ENCODE measurements at places on chromosomes 1 and 21.

DNA sequence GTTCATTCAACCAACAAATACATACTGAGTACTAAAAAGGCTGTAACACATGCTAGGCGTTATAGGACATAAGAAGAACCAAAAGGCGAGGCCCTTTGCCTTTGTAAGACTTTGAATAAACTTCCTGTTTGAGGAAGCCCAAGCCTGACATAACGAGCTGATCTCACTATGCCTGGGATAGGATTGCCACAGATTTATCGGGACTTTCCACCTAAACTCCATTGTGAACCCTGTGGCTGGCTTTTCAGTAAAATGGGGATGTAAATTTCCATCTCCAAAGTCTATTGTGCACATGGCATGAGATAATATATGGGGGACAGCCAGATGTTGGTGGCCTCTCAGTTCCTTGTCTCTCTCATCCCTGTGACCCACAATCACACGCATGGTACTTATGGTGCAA lies 41.9 kb downstream of the LMO4 start:
- DNase-seq, result no peak

DNA sequence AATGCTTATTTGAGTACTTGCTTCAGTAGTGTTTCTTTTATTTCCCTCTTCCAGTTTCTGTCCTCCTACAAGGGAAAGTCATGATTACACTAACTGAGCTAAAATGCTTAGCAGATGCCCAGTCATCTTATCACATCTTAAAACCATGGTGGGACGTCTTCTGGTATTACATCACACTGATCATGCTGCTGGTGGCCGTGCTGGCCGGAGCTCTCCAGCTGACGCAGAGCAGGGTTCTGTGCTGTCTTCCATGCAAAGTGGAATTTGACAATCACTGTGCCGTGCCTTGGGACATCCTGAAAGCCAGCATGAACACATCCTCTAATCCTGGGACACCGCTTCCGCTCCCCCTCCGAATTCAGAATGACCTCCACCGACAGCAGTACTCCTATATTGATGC lies 50.3 kb upstream of the LRRC8C start:
- DNase-seq, result no peak

DNA sequence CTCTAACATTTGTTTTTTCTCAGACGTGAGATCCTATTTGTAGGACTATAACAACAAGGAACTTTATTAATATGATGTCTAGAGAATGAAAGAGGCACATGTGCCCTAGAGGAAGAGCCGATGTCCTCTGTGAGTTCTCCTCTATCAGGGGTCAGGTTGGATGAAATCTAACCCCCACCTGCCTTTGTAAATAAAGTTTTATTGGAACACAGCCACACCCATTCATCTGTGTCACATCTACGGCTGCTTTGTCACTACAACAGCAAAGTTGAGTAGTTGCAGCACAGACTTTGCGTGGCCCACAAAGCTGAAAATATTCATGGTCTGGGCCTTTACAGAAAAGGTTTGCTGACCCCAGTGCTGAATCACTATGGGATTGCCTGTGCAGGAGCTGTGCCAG lies 571 bp upstream of the CAPN9 start:
- DNase-seq, result no peak

DNA sequence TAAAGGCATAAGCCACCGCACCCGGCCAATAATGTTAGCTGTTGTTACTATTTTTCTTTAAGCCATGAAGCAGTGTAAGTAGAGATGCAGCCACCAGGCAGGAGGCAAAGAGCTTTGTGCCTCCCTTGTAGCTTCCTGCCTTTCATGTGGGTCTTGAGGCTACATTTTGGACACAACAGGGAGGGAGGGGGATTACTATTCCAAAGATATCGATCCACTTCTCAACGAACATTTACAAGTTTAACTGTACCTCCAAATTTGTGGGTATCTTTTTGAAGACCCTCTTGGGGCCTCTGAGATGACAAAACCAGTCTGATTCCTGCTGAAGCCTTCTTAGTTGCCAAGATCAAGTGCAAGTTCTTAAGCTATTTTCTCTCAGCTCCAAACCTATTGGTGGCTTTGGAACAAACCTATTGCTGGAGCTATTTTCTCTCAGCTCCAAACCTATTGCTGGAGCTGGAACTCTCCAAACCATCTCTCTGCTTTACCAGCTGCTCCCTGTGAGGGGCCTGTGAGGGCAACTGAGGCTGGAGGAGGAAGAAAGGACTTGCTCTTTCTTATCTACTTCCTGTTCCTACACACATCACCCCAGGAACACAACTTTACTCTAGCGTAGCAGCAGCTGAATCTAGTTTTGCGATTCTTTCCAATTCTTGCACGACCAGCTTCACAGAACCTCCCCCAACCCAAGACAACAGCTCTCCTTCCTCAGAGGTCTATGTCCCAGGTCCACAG lies 16.1 kb upstream of the RCAN3 start:
- DNase-seq, result no peak

- no peak for DNase-seq
Measured at GRCh38 chr1:58358346-58358745, 188.2 kb downstream of the OMA1 start.

DNA sequence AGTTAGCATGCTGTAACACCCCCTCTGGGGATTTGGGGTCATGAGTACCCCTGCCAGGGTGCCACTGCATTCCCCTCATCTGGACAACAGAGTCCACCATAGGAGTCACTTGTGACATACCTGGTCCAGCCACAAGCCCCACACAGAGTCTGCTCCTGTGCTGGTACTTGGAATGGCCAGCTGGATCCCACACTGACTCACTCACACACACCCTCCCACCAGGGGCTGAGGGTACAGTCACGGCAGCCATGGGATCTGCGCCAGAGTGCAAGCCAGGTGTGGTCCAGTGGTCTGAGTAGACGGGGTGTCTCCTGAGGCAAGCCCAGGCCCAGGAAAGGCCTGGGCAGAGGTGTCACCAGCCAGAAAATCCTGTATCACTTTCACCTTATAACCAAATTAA lies 67.7 kb downstream of the MRPL39 start:
- DNase-seq, result no peak

- DNase-seq, result no peak
Measured at GRCh38 chr1:67555461-67556296, 125.5 kb upstream of the SERBP1 start.

- no peak for DNase-seq
Measured at GRCh38 chr1:240074908-240075307, 16.8 kb upstream of the FMN2 start.

DNA sequence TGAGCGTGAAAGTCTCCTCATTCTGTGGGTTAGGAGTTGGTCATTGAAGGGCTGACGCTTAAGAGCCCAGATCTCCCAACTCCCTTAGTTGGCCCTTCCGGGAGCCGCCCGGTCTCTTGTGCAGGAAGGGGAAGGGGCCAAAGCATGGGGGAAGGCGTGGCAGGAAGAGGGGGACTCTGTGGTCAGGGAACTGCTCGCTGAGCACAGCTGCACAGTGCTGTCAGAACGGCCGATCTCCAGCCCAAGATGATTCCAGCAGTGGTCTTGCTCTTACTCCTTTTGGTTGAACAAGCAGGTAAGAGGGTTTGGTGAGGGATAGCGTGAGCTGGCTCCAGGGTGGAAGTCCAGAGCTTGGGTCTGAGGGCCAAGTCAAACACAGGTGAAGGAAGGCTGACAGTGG lies at the start of gene FCER1G:
Gene FCER1G, plus strand, starts transcription at position 220 of the 400 bp plus-strand sequence. Its CDS starts 27 bp downstream, at position 247.
- no peak for DNase-seq

GRCh38 chr1:194342484-194343262 lies 1156.3 kb upstream of the B3GALT2 start:
- no peak for DNase-seq

DNA sequence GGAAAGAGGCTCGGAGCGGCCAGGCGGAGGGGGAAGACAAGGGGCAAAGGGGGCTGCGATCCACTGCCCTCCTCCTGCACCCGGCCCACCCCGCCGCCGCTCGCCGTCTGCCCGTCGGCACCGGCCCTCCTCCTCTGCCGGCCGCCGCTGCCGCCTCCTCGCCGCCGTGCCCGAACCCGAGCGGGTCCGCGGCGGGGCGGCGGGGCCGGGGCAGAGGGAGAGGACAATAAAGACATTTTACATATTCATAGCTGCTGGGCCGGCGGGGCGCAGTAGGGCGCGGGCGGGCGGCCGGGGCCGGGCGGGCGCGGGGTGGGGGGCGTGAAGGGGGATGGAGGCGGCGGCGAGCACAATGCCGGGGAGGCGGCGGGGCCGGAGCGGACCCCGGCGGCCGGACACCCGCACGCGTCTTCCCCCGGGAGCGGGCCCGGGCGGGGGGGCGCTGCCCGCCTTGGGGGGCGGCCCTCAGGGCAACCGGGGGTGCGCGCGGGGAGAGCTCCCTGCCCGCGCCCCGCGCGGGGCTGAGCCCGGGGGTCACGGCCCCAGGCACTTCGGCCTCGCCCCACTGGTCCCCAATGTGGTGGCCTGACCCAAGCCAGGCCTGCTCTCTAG lies 546 bp downstream of the POU2F1 start:
- DNase-seq, result no peak

DNA sequence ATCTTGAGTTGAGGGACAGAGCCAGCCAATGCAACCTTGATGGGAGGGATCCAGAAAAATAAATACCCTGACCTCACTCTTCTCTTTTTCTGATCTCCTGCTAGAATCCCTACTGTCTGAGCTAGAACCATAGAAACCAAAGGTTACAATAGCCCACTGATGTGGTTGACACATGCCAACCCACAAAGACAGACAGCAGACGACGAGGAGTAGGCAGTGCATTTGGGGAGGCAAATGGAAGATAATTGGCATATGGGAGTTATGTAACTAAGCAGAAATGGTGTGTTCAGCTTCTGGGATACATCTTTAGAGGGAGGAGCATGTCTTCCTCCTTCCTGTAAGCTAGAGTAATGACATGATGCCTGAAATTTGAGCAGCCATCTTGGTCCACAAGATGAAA lies 171.7 kb upstream of the FGGY start:
- no peak for DNase-seq

- no peak for DNase-seq
Measured at GRCh38 chr1:31702836-31703404, 897 bp downstream of the COL16A1 start.

GRCh38 chr1:196887515-196888239 lies at the start of gene CFHR4:
TSS of gene CFHR4 (plus strand) at chr1:196888052. CDS start at chr1:196888151, 99 bp downstream.
- DNase-seq, result no peak

DNA sequence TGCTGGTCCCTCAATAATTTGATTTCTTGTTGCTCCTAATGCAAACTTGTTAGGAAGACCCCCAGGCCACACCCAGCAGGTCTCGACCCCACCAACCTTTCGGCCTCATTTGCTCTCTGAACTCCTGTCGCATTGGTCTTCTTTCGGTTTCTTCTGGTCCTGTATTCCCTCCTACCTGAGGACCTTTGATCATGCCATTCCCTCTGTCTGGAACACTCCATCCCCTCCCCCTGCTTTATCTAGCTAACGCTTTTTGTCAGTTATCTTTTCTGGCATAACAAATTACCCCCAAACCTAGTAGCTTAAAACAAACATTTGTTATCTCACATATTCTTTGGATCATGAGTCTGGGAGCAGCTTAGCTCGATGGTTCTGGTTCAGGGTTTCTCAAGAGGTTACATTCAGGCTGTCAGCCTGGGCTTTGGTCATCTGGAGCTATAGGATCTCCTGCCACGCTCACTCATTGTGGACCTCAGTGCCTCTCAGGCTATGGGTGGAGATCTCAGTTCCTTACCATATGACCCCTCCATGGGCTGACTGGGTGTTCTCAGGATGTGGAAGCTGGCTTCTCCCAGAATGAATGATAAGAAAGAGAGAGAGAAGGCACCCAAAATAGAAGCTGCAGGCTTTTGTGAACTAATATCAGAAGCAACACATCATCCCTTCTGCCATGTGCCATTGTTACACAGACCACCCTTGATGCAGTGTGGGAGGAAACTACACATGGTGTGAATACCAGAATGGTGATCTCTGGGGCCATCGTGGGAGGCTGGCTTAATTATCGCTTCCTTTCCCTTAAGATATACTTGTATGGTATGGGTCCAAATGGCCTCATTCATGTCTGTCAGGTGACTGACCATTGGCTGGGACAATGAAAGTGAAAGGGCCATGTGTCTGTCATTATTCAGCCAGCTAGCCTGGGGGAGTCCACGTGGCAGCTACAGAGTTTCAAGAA lies 29.1 kb upstream of the BCAR3 start:
- no peak for DNase-seq

- no peak for DNase-seq
Measured at GRCh38 chr1:175443332-175443731, 250.8 kb upstream of the KIAA0040 start.

GRCh38 chr1:87017998-87018672 lies 103.7 kb downstream of the HS2ST1 start:
- no peak for DNase-seq

DNA sequence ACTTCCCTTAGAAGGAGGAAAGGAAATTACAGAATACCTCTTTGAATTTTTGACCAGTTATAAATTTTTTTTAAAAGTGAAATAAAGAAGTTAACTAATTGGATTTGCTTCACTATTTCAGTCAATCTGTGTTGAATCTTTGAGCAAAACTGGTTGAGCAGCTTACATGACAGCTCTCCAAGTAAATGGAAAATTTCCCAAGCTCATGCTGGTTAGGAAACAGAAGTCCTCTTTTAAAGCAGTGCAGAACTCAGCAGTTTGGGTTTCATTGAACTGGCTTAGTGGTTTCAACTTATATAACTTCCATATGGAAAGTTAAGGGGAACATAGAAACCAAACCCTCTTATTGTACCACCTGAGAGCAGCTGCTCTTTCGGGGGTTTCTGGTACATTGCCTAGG lies 250.5 kb downstream of the PDE4B start:
- no peak for DNase-seq

GRCh38 chr1:59484096-59484495 lies 187.2 kb downstream of the FGGY start:
- peak; percentile 63 for DNase-seq

DNA sequence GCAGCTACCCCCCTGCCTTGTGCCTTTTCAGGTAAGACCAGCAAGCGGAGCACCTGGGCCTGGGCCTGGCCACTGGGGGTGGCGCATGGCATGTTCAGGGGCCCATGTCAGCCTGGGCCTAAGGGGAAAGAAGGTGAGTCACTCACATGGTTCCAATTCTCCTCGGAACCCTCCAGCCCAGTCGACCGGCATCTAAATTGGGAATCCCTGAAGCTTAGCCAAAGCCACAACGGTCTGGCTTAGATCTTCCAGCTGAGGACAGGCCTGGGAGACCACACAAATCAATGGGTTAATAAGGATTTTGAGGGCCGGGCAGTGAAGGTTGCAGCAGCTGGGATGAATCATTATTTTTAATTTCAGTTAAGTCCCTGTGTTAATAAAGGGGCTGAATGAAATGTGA lies 145.1 kb upstream of the SMYD2 start:
- DNase-seq, result no peak

DNA sequence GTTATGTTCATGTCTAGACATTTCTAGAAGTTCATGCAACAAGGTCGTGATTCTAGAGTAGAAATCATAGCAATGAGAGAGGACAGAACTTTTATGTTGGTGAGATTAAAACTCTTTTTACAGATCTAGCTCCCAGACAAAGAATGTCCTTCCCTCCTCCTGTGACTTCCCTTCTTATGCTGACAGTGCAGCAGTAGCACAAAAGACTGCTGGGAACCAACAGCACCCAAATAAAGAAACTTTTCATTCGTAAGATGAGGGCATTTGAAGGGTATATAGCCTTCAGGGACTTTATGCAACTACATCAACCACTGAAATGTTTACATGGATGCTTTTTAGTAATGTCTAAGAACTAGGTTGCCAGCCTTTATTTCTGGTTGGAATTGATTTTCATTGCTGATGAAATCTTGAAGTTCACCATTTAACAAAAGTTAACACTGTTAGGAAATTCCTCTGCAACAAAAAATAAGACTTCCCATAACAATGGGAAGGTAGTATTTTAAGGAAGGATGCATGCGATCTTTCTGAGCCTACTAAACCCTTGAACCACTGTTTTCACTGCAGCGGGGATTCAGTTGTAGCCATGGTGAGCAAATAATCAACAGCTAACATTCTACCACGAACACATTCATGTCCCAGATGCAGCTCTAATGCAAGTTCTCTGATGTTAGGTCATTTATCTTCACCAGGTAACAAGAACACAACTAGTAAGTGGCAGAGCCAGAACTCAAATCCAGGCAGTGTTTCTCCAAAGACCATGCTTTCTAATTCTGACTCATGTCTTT lies 672.8 kb downstream of the PTPRC start:
- DNase-seq, result peak; percentile 42
